Gastroesophageal sphincter (tissue), 4 donors: ENCODE measurements at places on chromosomes 16 and 17. TPM values are rescaled to one million over a fixed set of nuclear protein-coding genes. Genes with fewer than 3 reads are reported as not detected.

- ATAC-seq: no peak
Measured at GRCh38 chr17:881778-882177, 97.8 kb downstream of the NXN start.

GRCh38 chr17:44785921-44786320, 27.1 kb downstream of the ADAM11 start:
- no peak for ATAC-seq

- ATAC-seq: no peak
Measured at GRCh38 chr17:35057332-35057915, 6.1 kb downstream of the RFFL start.

GRCh38 chr17:27324771-27325339, 30.9 kb downstream of the WSB1 start:
- ATAC-seq: no peak

GRCh38 chr17:50559674-50560184, 786 bp upstream of the CACNA1G start:
- ATAC-seq: peak; percentile 48

DNA sequence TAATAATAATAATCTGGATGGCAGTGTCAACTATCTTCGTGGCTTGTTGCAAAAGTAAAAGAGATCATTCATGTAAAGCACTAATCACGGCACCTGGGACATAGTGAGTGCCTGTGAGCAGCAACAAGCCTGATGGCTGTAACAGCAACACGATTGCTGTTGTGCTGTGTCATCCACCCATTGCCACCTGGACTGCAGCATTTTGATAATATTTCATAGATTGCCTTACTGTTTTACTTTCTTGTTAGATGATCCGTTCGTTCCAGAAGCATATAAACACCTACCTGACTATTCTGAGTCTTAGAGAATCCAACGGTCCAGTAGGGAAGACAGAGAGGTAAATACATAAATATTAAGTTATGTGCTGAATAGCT, 3.1 kb upstream of the MRPS23 start:
- no peak for ATAC-seq

DNA sequence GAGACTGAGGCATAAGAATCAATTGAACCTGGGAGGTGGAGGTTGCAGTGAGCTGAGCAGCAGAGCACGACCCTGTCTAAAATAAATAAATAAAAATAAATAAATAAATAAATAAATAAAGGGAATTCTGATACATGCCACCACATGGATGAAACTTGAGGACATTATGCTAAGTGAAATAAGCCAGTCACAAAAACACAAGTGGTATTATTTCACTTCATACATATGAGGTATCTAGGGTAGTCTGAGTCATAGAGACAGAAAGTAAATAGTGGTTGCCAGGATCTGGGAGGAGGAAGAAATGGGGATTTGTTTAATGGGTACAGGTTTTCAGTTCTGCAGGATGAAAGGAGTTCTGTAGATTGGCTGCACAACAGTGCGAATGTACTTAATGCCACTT, 16.3 kb downstream of the PIPOX start:
- ATAC-seq: no peak

- ATAC-seq: no peak
Measured at GRCh38 chr16:72464597-72465368, 292.8 kb upstream of the PMFBP1 start.

DNA sequence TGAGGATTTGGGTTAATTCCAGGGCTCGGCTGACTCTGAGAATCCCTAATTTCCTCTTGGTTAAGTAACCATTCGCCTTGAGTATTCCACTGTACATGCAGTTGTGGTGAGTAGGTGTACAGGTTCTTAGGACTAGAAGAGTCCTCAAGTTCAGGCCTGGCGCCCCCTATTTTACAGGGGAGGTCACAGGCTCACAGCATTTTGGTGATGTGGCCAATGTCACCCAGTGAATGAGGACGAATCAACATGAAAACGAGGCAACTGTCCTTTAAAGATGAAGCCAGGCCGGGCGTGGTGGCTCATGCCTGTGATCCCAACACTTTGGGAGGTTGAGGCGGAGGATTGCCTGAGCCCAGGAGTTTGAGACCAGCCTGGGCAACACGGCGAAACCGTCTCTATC, 55.4 kb downstream of the ABCC6 start:
- no peak for ATAC-seq

DNA sequence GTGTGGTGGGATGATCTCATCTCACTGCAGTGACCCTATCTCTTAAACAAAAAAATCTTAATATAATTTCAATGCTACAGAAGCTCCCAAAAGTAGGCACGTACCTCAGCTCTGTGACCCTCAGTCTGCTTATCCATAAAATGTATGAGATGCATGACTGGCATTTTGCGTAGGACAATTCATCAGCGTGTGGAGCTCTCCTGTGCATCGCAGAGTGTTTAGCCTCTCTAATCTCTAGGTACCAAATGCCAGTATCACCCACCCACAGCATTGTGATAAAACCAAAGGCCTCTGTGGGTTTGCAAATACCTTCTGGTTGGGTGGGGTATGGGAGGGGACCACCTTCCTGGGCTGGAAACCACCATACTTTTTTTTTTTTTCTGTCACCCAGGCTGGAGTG, 19.0 kb upstream of the TUBG2 start:
- ATAC-seq: no peak

GRCh38 chr17:63564562-63564961, 14.3 kb downstream of the DCAF7 start:
- no peak for ATAC-seq

DNA sequence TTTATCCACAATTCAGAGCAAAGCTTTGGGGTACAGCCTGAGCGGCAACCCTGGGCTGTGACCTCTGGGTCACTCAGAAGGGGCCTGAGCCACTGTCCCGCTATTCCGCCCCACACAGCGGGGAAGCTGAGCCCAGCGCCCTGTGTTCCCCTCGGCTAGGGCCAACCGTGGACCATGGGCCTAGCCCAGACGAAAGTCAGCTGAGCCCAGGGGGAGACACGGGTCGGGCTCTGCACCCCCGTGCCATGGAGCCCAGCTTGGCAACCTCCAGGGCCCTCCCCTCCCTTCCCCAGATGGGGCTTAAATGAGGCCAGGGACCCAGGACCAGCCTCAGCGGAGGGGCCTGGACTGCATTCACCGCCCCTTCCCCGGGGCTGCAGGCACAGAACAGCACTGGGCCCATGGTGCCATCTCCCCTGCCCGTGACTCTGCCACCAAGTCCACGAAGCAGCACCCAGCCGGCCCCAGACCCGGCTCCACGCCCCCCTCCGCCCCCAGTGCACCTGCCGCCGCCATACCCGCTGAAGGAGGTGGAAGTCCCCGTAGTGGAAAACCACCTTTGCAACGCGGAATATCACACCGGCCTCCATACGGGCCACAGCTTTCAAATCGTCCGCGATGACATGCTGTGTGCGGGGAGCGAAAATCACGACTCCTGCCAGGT, 1.8 kb downstream of the TPSD1 start:
- ATAC-seq: no peak

DNA sequence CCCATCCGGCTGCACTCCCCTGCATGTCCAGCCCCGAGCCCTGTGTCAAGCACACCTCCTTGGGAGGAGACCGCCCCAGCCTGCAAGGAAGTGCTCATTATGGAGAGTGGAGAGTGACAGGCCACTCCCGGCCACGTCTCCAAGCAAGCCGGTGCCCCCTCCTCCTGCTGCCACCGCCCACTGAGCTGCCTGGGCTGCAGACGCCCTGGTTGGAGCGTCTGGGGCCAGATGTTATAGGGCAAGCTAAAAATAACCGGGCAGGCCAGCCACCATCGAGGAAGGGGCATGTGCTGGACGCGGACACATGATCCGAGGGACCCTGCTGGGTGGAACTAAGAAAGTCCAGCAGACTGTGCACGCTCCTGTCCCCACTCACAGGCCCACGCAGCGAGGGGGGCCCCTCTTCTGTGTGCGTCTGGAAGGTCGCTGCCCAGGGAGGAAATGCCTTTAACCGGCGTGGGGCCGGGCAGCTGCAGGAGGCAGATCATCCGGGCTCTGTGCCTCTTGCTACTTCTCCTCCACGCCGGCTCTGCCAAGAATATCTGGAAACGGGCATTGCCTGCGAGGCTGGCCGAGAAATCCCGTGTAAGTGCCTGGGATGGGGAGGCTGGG, at the start of gene WFDC1:
WFDC1 (plus strand) TSS at position 348 of the 612 bp plus-strand sequence; CDS start at position 442, 94 bp downstream.
- ATAC-seq: peak; percentile 51

GRCh38 chr17:58337600-58338453, 9.2 kb upstream of the TSPOAP1 start:
- peak; percentile 78 for ATAC-seq

DNA sequence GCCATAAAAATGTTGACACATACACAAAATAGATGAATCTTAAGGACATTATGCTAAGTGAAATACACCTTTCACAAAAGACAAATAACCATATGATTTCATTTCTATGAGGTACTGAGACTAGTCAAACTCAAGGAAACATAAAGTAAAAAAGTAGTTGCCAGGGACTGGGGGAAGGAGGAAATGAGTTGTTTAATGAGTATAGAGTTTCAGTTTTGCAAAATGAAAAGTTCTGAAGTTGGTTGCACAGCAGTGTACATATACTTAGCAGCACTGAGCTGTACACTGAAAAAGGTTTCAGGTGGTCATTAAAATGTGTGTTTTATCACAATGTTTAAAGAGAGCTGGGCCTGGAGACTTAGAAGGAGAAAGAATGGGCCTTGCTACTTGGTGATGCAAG, 4.7 kb upstream of the SLC13A2 start:
- no peak for ATAC-seq

DNA sequence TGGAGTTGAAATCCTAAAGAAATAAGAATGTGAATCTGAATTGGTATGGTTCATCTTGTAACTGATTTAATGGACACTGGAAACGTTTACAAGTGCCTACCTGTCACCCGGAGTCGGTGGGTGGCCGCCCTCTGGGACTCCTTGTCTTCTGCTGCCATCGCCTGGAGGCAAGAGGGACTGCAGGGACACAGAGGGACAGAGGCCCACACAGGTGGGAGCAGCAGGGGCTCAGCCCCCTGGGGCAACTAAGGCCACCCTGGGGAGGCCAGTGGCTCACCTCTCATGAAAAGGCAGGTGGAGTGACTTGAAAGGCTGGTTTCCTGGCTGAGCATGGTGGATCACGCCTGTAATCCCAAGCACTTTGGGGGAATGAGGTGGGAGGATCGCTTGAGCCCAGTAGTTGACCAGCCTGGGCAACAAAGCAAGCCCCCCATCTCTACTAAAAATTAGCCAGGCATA, 23.2 kb downstream of the TMEM92 start:
- ATAC-seq: peak; percentile 86

- ATAC-seq: no peak
Measured at GRCh38 chr17:11953924-11954323, 43.4 kb downstream of the ZNF18 start.

DNA sequence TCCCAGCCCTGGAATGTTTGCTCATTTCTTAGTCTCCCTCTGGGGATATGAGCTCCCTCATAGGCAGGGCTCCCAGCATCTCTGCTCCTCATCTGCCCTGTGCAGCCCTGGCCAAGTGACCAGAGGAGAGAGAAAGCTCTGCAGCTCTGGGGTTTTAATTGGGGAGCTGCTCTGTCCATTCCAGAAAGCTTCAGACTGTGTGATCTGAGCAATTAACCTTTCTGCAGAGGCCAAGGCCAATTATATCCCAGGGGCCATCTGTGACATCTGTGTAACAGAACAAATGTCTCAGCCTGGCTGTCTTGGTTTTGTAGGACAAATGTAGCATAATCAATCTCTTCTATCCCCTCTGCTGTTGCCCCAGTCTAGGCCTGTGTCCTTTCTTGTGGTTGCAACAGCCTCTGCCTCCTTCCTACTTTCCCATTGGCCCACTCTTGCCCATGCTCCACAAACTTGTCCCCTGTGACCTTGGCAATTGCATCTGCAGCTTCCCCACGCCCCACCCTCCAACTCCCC, 156.0 kb downstream of the GSG1L start:
- ATAC-seq: no peak

DNA sequence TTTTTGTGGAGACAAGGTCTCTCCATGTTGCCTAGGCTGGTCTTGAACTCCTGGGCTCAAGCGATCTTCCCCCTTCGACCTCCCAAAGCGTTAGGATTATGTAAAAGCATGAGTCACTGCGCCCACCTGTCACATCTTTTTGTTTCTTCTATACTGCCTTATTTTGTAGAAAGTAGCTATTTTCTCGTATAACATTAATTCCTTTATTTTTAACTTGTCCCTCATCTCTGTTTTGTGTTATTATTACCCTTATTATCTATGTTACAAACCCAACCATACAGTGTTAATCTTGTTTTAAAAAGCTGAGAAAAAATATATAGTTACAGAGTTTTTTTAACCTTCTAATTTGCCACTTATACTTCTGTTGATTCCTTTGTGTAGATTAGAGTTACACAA, 1.4 kb upstream of the TXNDC11 start:
- ATAC-seq: no peak

DNA sequence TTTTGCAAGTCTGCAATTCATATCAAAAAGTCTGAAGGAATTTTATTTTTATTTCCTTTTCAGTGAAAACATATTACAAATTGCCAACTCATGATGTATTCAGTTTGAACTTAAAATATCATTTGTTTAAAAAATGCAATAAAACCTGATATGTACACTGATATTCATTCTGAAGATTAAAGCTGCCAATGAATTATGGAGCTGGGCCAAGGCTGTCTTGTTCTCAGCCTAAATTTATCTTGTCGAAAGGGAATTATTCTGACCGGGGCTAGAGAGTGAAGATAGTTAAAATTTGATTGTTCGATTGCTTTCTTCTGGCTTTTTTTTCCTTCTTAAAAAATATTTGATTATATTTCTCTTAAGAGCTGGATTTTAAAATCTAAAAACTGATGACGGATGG, 54.0 kb upstream of the RBFOX1 start:
- no peak for ATAC-seq

- ATAC-seq: no peak
Measured at GRCh38 chr16:28261942-28262341, 30.4 kb upstream of the SBK1 start.

DNA sequence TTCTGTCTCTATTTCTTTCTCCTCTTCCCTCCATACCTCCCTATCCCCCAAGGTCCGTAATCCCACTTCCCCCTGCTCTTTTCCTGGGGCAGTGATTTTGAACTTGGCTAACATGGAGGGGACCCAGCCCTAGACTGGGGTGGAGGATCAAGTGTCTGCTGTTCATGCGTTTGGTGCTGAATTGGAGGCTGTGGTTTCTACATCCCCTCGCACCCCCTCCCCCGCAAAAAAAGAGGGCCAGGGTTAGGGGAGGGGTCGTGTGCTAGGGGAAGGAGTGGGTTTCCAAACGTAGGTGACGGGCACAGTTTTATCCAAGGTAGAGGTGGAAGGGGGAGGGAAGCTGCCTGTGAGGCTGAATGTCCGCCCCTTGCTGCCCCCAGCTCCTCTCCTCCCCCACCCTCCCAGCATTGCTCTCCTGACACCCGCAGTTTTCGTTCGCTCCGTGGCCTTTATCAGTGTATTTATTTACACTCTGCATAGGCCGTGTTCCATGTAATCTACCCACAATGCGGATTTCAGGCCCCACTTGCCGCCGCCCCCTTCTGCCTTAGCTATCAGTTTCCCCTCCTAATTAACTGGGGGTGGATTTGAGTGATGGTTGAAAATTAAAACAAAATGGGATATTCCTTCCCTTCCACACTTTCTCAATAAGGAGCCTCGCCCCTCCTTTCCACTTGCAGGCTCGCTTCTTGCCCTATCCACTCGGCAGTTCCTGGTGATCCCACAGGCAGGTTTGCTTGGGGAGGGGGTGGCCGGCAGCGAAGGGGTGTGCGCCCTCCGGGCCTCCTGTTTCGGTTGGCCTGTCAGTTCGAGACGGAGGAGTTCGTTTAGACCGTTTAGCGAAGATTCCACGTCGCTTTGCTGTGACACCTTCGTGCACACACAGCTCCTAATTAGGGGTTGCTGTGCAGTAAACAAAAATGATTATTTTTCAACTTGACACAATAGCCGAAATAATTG, 2.0 kb downstream of the GNAO1 start:
- ATAC-seq: no peak

Gene CLEC18A
- 0.31 TPM for total RNA-seq

Gene HOXB13
- total RNA-seq: not detected

Gene ZNF205
- total RNA-seq: 18.8 TPM

Gene EPN3
- total RNA-seq: not detected

Gene BRICD5
- 4.1 TPM for total RNA-seq
